Bronchial epithelial cell (primary cell): ENCODE measurements at places on chromosomes 1 and 21.

DNA sequence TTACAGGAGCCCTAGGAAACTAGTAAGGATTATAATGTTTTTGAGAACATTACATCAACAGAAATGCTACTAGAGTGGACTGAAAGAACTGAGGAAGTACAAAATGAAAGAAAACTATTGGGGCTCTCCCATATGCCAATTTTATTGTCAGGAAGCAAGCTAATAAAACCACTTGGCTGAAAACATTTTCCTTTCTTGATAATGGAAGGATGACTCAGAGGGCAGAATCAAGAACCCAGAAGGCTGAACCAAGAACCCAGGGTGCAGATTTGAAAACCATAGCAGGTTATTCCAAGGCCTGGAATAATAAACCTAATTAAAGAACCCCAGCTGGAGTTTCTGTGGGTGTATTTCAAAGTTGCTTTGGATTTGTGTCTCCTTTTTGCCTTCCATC is 70.7 kb downstream of the RPE65 start:
- peak; percentile 48 for DNase-seq

DNA sequence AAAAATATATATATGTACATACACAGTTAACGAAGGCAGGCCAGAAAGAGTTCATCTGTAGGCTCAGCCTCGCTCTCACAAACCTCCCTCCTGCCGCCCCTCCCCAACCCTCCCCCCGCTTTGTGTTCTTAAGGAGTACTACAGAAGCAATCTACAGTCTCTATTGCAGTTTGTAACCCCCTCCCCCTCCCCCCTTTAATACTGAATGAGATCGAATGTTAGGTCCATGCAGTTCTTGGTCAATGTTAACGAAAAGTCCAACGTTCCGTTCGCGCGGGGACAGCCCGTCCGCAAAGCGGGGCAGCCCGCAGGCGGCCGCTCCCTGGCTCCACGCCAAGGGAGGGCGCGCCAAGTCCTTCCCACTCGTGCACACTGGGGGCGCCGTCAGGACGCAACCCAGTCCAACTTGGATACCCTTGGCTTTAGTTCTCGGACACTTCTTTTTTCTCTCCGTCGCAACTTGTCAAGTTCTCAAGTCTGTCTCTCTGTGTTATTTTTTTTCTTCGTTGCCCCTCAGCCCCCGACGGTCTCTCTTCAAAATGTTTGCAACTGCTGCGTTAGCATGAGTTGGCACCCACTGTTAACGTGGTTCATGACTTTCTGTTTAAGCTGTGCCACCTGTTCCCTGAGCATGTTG is 2.2 kb downstream of the JUN start:
- no peak for DNase-seq

GRCh38 chr21:14263879-14264278 is 47.9 kb downstream of the RBM11 start:
- no peak for DNase-seq

GRCh38 chr1:93446837-93447451 is 974 bp upstream of the FNBP1L start:
- peak; percentile 93 for DNase-seq

DNA sequence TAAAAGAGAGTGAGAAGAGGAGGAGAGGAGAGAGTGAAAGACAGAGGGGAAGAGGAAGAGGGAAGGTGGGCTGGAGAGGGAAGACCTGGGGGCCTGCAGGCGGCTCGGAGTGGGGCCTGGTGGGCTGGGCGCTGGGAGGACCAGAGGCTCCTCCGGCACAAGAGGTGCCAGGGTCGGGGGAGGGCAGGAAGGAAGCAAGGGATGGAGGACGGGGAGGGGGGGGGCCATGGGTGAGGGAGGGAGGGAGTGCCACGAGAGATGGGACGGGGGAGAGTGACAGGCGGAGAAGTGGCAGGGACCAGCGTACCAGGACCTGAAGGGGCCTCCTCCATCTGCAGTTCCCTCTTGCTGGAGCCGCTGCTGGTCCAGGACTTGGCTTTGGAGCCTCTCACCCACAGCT is 87.7 kb downstream of the CASZ1 start:
- DNase-seq = no peak

GRCh38 chr1:87899017-87899416 is 570.3 kb downstream of the LMO4 start:
- no peak for DNase-seq

DNA sequence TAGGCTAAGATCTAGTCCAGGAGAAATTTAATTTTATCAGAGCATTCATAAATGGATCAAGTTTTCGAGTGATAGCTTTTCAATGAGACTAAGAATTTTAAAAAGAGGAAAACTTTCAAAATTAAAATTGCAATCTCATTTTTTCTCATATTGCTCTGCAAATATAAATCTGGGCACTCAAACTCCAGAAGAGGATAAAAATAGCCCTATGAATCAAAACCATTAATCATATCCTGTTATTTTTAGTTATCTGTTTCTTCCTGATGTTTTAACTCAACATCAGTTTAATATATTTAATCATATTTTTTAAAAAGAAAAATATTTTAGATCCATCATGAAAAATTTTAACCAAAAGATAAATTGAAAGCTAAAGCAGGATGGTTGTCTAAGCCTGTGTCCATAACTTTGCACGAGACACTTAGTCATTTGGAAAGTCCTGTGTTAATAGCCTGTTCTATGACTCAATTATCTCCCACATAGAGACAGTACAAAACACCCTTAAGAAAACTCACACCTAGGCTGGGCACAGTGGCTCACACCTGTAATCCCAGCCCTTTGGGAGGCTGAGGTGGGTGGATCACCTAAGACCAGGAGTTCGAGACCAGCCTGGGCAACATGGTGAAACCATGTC is 17.1 kb upstream of the PRRC2C start:
- peak; percentile 96 for DNase-seq

DNA sequence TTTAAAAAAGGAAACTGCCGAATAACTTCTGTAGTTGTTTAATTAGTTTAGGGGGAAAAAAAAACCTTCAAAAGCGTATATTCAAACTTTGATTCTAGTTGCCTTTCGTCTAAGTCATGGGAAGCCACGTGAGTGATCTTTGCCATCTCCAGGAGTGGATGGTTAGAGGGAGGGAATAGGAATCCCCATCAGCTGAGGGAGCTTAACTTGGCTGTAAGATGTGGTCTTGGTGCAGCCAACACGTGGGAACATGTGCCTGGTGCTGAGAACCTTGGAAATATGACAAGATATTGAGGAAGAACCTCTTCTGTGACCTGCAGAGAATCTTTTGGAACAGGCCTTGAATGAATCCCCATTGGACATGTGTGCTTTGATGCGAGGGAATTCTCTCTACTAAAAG is 1.7 kb downstream of the BACE2 start:
- no peak for DNase-seq

- no peak for DNase-seq
Observed at GRCh38 chr1:116775116-116775752, 21.0 kb downstream of the CD2 start.

- DNase-seq = no peak
Observed at GRCh38 chr1:60668585-60668984, 413.8 kb upstream of the NFIA start.

GRCh38 chr1:220828179-220828490 is 41.4 kb downstream of the MTARC1 start:
- DNase-seq = no peak

DNA sequence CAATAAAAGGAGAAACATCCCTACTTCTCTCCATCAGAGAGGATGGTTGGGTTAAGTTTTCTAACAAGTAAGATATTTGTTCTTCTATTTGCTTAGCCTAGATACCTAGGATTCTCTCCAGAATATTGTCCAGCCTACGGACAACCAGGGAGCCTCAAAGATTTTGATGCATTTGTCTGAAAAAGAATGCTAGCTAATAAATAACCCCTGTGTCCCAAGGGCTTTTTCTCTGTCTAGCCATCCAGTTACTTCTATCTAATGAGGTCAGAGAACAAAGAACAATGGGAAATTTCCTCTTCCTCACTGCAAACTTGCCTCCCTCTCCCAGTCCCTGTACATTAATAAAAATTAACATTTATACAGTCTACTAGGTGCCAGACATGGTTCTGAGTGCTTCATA is 810 bp downstream of the RGS5 start:
- no peak for DNase-seq

DNA sequence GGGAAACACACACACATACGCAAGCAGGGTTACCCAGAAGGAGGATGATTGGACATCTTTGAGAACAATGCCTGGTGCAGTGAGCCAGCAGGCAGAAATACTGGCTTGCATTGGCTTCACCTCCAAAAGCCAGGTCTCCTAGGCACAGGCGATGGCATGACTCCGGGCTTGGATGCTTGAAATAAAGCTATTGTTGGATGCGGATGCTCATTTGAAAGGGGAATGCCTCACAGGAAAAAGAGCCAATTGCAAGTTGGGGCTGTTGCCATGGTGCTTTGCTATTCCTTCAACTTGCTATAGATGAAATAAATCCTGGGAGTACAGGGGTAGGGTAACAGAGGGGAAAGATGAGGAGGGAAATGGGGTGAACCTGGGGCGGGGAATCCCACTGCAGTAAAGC is 180.7 kb upstream of the SGIP1 start:
- no peak for DNase-seq

GRCh38 chr1:163844459-163844858 is 522.7 kb downstream of the NUF2 start:
- no peak for DNase-seq

DNA sequence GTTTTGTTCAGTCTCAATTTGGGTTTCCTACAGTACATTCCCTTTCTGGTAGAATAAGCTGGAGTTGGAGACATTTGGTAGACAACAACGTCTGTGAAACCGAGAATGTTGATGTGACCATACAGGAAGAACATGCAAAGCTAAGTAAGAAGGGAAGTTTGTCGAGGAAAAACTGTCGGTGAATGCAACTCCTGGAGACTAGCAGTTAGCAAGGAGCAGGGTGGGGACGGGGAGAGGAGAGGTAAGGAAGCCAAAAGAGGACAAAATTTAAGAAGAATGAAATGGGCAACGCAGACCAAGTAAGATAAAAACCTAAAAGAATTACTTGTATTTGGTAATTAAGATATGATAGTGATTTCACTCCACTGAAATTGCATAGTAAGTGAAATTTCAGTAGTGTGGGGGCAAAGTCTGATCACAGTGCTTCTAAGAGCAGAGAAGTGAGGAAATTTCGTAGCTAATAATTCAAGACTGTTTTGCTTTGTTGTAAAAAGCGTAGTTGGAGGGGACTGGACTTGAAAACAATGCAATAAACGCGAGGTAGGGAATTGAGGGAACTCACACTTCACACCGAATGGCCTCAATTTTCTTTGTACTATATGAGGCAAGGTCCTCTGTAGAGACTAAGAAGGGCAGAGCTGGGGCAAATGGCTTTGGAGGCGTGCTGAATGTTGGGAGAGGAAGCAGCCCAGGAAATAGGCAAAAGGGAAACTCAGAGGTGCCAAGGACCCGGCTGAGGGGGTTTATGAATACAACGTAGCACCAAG is 787 bp upstream of the GIPC2 start:
- no peak for DNase-seq

- DNase-seq = no peak
Observed at GRCh38 chr1:212242288-212242984, 42.8 kb upstream of the PPP2R5A start.

- DNase-seq = no peak
Observed at GRCh38 chr1:162721471-162721870, 69.0 kb upstream of the HSD17B7 start.

DNA sequence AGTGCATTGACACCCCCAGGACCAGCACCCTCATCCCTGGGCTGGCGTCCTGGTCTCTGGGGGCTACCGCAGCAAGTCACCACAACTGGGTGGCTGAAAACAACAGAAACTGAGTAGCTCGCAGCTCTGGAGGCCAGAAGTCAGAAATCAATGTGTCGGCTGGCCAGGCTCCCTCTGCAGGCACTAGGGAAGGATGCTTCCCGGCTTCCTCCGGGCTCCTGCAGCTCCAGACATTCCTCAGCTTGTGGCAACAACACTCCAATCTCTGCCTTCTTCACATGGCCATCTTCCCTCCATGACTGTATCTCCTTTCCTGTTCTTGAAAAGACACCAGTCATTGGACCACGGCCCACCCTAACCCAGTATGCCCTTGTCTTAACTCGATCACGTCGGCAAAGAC is 224.2 kb downstream of the NPHP4 start:
- no peak for DNase-seq

GRCh38 chr21:29186246-29186645 is 55.8 kb downstream of the MAP3K7CL start:
- peak; percentile 41 for DNase-seq

GRCh38 chr1:58754683-58755467 is 29.0 kb downstream of the JUN start:
- no peak for DNase-seq

DNA sequence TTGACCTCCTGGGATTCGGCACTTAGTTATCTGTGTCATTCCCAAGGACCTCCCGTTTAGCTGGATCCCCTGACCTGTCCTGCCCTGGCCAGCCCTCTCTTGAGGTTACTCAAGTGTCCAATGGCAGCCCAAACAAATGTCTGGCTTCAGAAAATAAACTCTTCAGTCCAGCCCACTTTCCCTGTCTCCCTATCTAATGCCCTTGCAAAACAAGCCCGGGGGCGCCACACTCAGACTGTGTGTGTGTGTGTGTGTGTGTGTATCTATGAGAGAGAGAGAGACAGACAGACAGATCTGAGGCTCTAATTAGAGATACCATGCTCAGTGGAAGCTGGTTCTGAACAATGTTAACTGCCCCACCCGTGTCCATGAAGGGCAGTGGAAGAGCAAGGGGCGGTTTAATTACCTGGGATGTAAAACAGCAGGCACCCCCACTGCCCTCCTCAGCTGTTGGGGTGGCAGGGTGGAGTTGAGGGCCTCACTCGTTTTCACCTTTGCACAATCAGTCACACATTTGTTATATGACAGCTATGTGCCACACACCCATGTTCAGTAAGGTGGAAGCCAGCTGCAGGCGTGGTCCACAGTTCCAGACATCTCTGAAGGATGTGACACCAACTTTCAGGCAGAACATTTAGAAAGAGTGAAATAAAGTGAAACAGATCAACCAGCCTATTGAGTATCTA is 57.4 kb downstream of the B3GALT5 start:
- DNase-seq = no peak

DNA sequence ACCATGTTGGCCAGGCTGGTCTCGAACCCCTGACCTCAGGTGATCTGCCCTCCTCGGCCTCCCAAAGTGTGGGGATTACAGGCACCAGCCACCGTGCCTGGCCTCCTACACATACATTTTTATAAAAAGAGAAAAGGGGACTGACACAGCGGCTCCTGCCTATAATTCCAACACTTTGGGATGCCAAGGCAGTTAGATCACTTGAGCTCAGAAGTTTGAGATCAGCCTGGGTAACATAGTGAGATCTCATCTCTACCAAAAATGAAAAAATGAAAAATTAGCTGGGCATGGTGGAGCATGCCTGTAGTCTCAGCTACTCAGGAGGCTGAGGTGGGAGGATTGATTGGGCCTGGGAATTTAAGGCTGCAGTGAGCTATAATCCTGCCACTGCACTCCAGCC is 23.4 kb downstream of the ZNF281 start:
- DNase-seq = no peak

DNA sequence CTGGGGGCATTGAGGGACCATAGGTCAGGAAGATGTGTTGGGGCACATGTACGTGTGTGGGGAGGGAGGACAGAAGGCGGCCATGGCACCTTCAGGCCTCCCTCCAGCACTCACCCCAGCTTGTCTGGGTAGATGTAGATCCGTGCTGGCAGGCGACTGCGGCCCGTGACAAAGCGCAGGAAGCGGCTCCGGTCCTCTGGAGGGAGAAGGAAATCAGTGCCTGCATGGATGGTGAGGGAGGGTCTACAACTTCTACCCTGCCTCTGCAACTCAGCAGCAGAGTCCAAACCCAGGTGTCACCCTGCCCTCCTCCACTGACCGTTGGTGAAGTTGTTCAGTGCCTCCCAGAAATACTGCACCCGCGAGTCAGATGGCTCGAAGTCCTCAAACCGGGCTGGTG is 7.4 kb downstream of the HECTD3 start:
- DNase-seq = no peak

- DNase-seq = no peak
Observed at GRCh38 chr1:66342707-66343106, 191.2 kb upstream of the SGIP1 start.

- DNase-seq = no peak
Observed at GRCh38 chr21:29749957-29750356, 189.8 kb downstream of the GRIK1 start.
